Stimulated activated CD4-positive, alpha-beta T cell treated with anti-CD3 and anti-CD28 coated beads, Interleukin-1b, Interleukin-23, amount 100 ng/mL, for 48 hours (primary cell): ENCODE measurements at places on chromosomes 7 and 10.

DNA sequence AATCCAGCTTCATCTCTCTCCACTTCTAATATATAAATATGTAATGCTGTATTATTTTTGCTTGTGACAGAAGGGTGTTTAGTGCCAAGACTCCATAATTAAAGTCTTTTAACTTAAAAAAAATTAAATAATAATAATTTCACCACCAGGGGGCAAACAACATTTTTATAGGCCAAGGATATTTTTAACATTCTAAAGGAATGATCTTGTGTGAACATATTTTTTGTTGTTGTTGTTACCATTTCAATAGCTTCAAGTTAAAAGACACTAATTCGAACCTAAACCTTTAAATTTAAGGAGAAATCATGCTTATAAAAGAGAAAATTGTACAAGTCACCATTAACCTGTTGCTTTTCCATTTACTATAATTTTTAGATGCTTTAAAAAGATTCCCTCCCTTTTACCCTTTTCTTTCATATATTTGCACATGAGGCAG, 7.5 kb upstream of the DNAJC1 start:
- DNase-seq, result no peak

- no peak for DNase-seq
Measured at GRCh38 chr10:69340695-69341094, 62.4 kb downstream of the HK1 start.

DNA sequence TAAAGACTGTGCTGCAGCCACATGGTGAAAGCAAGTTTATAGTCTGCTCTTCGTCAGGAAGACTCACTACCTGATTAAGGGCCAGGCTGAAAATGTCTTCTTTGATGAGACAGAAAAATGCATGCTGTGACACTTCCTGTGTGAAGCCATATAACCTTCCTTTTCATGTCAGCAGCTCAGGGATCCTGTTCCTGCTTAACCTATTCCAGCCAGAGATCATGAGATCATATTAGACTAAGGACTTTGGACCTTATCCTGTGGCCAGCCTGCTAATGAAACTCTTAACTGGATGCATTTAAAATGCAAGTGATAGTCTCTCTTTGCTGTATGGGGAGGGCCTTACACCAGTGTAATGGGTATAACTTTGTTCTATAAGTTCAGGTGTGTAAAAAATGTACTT, 165.2 kb downstream of the PTEN start:
- DNase-seq, result no peak

GRCh38 chr10:61941202-61941681, 39.7 kb downstream of the ARID5B start:
- DNase-seq, result no peak

DNA sequence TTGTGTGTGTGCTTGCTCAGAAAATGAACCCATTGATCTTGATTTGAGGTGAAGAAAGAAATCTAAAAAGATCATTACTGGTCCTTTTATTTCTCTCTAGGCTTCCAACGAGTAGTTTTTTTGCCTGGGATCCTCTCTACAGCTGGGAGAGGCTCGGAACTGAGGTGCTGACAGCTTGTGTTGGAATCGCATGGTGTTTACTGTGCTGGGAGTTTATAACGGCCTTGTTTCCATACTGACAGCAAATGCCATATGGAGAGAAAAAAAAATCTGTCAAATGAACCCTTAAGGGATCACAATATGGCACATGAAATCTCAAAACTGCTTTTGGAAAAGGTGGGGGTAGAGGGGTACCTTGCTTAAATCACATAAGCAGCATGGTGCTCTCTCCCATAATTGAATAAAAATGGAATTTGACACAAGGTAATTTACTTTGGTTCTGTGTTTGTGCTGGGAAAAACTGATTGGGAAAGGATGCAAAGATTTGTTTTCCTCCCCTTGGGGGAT, 165.0 kb downstream of the RGS10 start:
- no peak for DNase-seq

DNA sequence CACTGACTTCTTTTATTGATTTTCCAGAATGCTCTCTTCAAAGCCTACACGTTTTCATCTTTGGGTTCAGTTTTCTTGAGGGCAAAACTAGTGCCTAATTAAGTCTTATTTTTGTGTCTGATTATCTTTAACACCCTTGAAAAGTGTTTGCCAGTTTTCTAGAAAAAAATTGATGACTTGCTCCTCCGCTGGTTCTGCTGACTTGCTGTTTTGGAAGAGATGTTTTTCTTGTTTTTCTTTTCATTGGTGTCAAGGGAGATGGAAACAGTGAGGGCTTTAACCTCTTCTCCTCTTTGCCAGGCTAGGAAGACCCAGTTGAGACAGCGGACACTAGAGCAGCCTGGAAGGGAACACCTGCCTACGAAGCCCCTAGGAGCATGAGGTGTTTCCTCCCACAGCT, 123.7 kb upstream of the EEPD1 start:
- DNase-seq, result no peak

DNA sequence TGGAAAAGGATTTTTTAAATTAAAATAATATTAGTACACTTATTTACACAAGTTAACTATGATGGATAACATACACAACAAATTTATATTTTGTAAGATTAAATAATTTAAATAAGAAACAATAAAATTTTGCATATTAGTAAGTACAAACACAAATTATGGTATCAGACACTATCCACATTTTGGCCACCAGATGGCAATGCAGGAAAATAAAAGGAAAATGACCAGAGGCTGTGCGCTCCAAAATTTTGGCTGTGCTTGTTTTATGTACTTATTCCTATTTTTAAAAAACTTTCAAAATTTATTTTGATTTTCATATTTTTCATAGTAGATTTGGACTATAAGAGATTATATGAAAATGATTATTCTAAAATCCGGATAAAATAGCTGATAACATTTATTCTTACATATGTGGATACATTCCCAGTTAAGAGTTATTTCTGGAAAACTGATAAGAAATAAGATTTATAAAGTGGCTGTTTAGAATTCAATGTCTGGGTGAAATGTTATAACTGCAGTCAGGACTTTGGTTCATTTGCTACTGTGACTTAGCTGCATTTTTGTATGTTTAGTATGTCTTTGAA, 274.7 kb upstream of the HGF start:
- DNase-seq, result no peak

- DNase-seq, result no peak
Measured at GRCh38 chr7:28955356-28955717, 2.8 kb downstream of the TRIL start.

DNA sequence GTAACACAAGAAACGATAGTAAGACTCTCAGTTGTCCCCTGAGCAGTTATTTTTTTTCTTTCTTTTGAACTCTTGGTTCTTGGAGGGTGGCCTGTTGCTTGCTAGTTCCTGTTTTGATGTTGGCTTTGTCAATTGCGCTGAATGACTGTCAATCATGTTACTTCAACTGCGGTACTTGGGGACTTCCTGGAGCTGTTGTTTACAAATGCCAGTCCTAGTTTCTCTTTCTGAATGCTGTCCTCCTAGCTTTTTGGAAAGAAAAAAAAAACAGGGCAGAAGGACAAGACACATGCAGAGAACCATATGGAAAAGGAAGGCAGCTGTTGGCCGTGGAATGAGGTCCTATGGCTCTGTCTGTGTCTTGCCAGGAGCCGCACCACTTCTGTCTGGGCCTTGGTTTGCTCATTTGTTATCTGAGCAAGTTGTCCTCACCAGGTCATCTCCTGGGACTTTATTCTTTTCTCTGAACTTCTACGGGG, 7.0 kb upstream of the PDCD4 start:
- peak; percentile 39 for DNase-seq

GRCh38 chr10:71044720-71045119, 156.4 kb upstream of the PCBD1 start:
- no peak for DNase-seq
